Aorta (tissue), 5 donors: ENCODE measurements at places on chromosomes 4 and X. TPM values are rescaled to one million over a fixed set of nuclear protein-coding genes. Genes with fewer than 3 reads are reported as not detected.

DNA sequence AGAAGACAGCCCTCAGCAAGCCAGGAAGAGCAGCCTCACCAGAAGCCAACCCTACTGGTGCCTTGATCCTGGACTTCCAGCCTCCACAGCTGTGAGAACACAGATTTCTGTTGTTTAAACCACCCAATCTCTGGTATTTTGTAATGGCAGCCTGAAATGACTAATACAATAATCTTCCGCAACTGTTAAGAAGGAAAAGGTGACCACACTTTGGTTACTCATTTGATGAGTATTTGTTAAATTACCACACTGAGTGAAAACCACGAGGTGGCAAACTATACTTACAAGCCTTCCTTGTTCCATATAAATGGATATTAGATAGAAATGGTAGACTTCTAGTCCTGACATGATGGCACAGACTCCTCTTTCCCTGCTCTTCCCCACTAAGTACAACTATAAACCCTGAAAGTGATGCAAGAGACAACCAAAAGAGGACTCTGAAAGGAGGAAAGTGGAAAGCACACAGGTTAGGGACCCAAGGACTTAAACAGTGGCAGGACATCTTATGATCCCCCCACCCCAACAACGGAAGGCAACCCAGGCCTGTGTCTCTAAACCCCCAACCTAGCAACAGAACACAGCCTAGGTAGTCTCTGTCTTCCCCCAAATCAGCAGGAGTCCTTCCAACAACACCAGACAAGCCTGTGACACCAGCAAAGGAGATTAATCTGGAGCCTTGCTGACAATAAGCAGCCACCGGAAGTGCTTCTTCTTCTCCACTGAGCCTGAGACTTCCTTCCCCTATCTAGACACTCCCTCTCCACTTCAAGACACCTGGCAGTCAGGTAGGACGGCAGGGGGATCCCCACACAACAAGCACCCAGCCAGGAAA is 12.3 kb downstream of the ZNF182 start:
- DNase-seq, result no peak

The SUPT20HL2 gene
- total RNA-seq, result not detected

DNA sequence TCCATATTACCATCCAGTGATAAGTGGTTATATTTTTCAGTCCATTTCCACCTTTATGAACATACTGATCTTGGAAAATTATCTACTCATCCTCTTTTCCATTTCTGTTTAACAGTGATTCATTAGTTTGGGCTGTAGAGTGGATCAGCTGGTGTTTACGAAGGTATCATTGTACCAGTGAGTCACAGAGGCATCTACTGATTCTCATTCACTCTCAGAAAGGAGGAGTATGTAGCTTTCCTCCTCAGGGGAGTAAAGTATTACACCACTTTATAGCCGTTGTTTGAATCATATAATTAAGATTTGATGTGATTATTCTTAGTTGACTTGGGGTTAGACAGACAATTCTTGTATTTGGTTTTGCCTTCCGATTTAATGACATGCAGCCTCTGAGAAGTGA is 74.7 kb downstream of the GALNT7 start:
- no peak for DNase-seq

- no peak for DNase-seq
Observed at GRCh38 chr4:69568787-69569186, 70.7 kb downstream of the UGT2A2 start.

The PGM2 gene
- 23.7 TPM for total RNA-seq

- no peak for DNase-seq
Observed at GRCh38 chrX:37646254-37646653, 39.3 kb upstream of the XK start.

DNA sequence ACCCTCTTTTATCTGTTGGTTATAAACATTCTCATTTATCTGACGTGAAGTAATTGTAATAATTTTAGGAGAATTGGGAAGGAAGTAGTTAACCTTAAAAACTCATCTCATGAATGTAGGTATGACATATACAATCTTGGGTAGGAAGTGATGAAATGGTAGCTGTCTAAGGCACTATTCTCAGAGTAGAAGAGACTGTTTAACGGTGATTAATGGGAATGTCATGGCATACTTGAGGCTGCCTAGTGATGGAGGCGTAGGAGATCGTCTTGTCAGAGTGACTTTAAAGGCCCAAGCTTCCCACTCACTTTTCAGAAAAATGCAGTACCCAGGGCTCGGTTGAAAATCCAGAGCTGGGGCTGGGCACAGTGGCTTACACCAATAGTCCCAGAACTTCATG is 19.4 kb upstream of the AGA start:
- no peak for DNase-seq

DNA sequence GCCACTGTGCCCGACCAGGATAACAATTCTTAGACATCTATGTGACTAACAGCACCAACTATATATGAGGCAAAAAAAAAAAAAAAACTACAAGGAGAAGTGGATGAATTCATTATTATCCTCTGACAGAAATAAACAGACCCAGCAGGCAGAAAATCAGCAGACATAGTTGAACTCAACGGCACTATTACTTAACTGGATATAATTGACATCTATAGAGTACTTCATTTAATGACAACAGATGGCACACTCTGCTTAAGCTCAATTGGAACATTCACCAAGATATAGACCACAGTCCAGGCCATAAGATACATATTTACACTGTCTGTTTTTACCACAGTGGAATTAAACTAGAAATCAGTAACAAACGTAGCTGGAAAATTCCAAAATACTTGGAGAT is 13.3 kb downstream of the CLDN22 start:
- DNase-seq, result no peak

The GATA1 gene
- not detected for total RNA-seq

DNA sequence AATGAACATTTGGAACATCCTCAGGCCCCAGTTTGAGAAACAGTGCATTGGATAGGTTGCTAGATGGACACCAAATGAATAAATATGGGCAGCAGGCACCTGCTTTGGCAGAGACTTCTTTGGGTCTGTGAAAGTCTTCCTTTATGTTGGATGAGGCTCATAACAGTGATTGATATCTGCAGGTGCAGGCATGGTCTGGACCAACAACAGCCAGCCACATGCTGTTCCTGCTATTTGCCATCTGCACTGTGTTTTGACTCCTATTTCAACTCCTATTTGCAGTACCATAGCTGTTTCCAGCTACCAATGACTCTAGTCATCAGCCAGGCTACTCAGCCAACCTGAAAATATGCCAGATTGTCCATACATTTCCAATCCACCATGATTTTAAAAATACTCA is 60.9 kb downstream of the ANAPC4 start:
- DNase-seq, result no peak

DNA sequence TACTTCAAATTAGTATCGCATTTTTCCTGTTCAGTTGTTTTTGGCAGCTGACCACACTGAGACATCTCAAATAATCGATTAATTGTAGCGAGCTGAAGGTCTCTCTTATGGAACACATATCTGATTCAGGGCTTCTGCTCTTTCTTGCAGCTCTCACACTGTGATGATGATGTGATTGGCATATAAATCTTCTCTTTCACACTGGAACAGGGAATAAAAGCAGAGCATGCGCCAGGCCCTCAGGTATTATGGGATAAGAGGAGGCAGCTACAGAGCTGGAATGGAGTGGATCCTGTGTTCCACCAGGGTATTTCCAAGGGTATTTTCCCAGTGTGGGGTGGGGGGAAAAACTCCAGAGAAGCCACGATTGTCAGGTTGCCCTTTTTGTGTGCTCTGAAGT is 265.4 kb upstream of the CASK start:
- no peak for DNase-seq

DNA sequence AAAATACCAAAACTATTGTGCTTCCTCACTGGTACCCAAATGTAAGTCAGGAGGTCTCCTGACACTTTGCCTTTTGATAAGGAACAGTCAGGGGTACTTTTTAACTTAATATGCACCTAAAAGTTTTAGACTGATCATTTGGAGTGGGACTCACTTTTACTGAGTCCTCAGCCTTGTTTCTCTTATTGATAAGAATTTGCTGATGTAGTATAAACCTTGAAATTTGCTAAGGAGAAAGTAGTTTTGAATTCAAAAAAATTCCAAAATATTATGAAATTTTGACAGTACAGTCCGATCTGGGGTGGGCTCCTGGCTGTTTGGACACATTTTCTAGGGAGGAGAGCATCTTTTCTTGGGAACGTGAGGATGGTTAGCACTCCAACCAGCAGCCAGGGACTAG is 91.4 kb upstream of the GATB start:
- no peak for DNase-seq
